ENCODE measurements at places on chromosomes 12 and 14. TPM values are rescaled to one million over a fixed set of nuclear protein-coding genes. Genes with fewer than 3 reads are reported as not detected.
A peak's percentile ranks its signal among the peaks of the same experiment; 100 is the strongest.

GRCh38 chr12:118328486-118329330, 44.0 kb downstream of the TAOK3 start:
- DNase-seq: no peak

KRT2 gene
- total RNA-seq: 0.18 TPM

PMCH gene
- total RNA-seq: not detected

CAPZA3 gene
- not detected for total RNA-seq

GRCh38 chr12:34391771-34392581, 369.7 kb downstream of the ALG10 start:
- no peak for DNase-seq

LALBA gene
- total RNA-seq: not detected

SMIM41 gene
- total RNA-seq: 0.18 TPM

- no peak for DNase-seq
These were observed at the start of gene HNF1A for GRCh38 chr12:120978296-120979219. HNF1A (plus strand) TSS chr12:120978543; CDS start chr12:120978769, 226 bp downstream.

- DNase-seq: no peak
These were observed 184.8 kb upstream of the PDE3A start for GRCh38 chr12:20183563-20183962.

GRCh38 chr12:104785886-104786285, 172.2 kb downstream of the SLC41A2 start:
- no peak for DNase-seq

- no peak for DNase-seq
These were observed 106.0 kb downstream of the SLC41A2 start for GRCh38 chr12:104852102-104852501.

DNA sequence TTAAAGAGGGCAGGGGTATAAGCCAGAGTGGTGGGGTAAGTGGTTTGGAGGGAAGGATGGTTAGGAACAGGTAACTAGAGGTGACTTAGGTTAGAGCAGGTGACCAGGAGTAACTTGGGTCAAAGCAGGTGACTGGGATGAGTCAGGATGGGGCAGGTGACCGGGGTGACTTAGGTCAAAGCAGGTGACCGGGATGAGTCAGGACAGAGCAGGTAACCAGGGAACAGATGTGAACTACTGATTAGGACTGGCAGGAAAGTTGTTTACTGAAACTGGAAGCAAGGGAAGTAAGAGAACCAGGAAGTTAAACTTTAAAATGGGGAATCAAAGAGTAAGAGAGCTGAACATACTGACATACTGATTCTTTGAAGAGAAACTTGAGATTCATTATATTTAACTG, 57.4 kb downstream of the FSCB start:
- DNase-seq: no peak

DNA sequence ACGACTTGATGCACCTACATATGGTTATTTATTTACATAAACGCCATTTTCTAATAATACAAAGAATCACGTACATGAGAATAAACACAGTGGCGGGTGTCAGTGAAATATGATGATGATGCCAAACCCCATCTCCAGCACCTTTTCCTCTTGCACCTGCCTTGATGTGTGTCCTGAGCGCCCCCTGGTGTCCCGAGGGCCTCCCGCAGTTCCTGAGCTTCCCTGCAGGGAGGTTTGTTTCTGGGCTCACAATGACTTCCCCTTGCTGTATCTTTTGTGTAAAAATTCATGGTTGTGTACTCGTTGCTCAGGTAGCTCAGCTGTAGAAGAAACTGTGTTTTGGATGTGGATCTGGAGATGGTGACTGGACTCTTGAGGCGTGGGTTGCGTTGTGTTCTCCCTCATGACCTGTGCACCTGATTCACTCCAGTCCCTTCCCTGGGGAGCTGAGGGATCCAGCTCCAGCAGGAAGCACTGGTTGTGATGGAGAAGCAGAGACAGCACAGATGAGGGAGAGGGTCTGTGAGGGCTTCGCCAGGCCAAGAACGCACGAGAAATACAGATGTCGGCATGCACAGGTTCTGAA, 1037.8 kb downstream of the TMEM121 start:
- DNase-seq: no peak

GRCh38 chr12:91326058-91327027, 143.7 kb upstream of the DCN start:
- peak; percentile 28 for DNase-seq
